ENCODE measurements at places on chromosomes 1 and 21.

GRCh38 chr1:77126307-77126706 lies 92.9 kb downstream of the PIGK start:
- peak; percentile 79 for DNase-seq

DNA sequence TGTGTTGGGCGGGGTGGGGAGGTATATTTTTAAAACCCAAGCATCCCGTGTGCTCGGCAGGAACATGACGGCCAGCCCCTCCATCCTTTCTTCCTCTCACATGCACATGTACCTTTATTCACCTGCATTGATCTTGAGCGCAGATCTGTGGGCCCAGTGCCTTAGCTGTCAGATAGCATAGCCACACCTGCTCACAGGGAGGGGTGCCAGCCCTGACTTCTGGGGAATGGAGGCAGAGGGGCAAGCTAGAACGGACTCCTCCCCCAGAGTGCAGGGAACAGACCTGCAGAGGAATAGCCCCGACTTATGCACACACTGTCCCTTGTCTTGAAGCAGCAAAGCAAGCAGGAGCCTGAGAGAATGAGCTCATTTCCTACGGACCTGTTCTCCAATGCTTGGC lies 56.1 kb downstream of the DESI2 start:
- no peak for DNase-seq

DNA sequence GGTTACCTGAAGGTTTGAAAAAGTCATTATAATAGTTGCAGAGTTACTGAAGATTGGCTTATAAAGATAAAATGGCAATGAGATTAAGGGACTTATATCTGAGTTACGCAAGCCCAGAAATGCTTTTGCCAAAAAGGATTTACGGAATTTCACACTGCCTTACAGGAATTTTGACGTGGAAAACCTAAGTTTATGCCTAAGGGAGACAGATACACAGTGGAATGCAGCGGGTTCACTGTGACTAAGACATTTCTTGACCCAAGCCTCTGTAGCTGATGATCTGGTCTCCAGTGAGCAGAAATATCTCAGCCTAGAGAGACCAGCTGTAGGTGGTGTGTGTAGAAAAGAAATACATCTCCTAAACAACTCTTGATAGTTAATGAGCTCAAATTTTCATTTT lies 10.1 kb upstream of the EXO1 start:
- DNase-seq, result peak; percentile 26

DNA sequence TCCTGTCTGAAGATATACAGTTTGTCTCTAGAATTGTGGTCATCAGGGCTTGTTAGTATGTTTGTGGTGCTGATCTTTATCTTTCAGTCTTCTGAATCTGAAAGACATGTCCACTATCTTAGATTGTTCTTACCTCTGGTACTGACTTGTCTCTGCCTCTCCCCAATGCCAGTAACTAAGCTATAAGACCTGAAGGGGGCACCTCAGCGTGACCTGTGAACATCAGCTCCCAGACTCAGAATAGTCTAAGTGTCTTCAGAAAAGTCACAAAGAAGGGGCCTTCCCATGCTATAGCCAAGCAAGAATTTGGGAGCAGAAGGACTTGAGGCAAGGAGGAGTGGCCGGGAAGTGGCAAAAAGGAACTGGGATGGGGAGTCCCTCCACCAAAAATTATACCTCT lies 178.1 kb downstream of the NTNG1 start:
- no peak for DNase-seq

DNA sequence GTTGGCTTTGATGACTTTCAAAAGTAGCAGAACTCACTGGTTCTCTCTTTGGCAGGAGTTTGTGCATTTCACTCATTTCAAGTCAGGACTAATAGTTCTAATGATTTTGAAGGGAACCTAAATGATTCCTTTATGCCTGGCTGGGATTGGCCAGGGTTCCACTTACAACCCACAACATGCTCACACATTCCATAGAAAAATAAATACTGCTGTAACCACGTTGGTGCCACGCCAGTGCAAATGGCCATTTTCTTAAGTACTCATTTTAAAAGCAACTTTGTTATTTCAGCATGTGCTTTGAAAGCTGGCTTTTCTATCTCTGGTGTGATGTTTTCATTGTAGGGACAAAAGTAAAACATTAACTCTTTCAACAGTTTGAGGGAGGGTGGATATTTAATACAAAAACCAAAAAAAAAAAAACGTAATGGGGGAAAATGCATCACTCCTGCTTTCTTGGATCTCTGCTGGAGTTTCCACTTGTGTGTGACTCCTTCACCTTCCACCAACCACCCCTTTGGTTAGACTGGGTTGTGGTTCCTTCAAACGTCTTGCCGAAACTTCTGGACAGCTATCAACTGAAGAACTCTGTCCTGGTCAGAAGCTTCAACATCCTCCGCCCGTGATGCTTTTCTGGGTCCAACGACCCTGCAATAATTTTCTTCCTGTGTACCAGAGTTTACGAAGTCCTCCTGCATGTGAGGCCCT lies 300.4 kb upstream of the RUNX1 start:
- DNase-seq, result no peak

- no peak for DNase-seq
Observed at GRCh38 chr1:171219346-171220080, 28.8 kb upstream of the FMO1 start.

- no peak for DNase-seq
Observed at GRCh38 chr1:241411056-241411775, 54.2 kb upstream of the RGS7 start.

DNA sequence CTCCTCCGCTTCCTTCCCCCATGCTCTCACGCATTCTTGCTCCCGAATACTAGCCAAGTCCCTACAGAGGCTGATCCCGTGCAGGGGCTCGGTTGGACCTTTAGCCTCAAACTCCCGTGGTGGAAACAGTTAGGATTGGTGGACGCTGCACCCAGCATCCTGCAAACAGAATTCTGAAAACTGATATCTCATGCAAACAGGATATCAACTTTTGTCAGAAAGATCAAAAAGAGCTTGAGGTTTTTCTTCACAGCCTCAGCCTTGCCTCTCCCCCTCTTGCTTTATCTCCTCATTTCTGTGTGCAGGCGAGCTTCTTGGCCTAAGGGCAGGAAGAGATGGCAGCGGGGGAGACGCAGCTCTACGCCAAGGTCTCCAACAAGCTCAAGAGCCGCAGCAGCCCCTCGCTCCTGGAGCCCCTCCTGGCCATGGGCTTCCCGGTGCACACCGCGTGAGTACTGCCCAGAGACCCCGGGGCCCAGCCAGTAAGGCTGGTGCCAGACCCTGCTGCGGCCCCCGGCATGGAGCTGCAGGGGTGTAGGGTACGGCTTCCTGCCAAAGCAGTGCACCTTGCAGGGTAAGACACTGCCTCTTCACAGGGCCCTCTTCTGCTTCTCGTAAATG lies at the start of gene UBASH3A:
UBASH3A (plus strand) TSS at position 292 of the 621 bp plus-strand sequence; CDS start at position 336, 44 bp downstream.
- DNase-seq, result no peak

- DNase-seq, result peak; percentile 93
Observed at GRCh38 chr1:228734881-228735801, at the start of gene RHOU. RHOU (plus strand) TSS chr1:228735479; CDS start chr1:228735743, 264 bp downstream.

DNA sequence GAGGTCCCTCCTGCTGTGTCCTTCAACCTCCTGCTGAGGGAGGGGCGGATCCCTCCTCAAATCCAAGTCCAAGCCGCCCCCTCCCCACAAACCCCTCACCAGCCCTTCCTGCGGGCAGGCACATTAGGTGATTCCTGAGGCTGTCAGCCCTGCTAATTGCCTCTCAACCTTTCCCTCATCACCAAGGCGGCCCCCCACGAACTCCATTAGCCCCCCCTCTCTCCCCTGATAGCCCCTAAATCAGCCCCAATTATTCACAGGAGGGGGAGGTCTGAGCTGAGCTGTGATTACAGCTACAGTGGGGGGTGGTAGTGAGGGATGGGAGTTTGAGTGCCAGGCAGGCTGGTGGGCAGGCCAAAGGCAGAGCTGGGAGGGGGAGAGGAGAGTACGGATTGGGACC lies 5.8 kb upstream of the PEAR1 start:
- DNase-seq, result no peak

GRCh38 chr21:34343347-34343746 lies 20.5 kb upstream of the KCNE2 start:
- no peak for DNase-seq

- DNase-seq, result no peak
Observed at GRCh38 chr1:228002792-228003191, 4.0 kb upstream of the WNT3A start.

- no peak for DNase-seq
Observed at GRCh38 chr1:225812488-225813213, 2.7 kb downstream of the EPHX1 start.

DNA sequence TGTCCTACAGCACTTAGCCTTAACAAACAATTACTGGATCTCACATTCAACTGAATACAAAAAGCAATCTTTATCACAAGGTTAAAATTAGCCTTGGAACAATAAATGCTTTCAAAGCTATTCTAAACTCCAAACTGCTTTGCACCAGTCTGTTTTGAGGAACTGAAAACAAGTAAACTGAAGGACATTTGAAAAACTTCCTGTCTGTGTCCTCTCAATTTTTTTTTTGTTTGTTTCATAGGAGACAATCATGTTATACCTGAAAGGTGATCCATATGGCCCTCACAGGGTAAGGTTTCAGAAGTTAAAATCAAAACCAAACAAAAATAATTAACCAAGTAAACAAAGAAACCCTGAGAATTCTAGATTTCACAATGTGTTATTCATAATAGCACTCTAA lies 459.1 kb downstream of the DPYD start:
- no peak for DNase-seq

- no peak for DNase-seq
Observed at GRCh38 chr1:92488832-92489231, 2.1 kb upstream of the GFI1 start.

DNA sequence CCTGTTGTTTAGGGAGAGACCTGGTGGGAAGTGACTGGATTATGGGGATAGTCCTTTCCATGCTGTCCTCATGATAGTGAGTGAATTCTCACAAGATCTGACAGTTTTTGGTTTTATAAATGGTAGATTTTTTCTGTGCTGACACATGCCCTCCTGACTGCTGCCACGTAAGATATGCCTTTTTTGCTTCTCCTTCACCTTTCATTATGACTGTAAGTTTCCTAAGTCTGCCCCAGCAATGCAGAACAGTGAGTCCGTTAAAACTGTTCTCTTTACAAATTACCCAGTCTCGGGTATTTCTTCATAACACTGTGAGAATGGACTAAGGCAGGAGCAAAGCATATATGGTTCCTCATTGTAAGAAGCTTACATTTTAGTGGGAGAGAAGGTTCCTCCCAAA lies 1727.2 kb downstream of the NCAM2 start:
- no peak for DNase-seq

DNA sequence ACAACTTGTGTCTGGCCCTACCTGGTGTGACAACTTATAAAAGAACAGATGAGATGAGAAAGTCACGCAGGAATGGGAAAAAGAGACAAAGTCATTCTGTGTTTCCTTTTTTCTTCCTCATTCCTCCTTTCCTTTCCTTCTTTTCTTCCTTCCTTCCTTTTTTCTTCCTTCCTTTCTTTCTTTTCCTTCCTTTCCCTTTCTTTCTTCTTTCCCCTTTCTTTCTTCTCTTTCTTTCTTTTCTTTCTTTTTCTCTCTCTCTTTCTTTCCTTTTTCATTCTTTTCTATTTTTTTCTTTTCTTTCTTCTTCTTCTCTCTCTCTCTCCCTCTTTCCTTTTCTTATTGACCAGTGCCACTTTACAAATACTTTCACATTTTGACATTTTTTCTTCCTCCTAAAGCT lies 239.7 kb downstream of the ATG4C start:
- no peak for DNase-seq

GRCh38 chr21:16154951-16155635 lies 425.3 kb downstream of the USP25 start:
- DNase-seq, result no peak

GRCh38 chr1:38507563-38507962 lies 352.0 kb downstream of the RRAGC start:
- no peak for DNase-seq

DNA sequence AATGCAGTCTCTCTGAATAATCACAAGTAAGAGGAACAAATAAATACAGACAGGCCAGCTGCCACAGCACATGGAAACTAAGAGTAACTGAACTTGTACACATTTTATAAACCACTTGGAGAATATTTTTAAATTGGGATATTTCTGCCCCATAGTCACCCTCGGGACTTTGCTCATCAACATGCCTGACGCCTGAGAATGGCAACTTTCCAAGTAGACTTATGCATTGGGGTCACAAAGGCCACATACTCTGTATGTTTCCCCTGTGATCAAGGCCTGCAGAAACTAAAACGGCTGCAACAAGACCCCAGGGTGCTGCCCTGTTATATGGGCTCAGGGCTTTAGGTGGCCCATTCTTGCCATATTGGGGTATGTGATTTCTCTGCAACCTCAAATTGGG lies 38.3 kb upstream of the GJA5 start:
- DNase-seq, result no peak

- no peak for DNase-seq
Observed at GRCh38 chr21:14817311-14817710, 247.5 kb downstream of the NRIP1 start.

- no peak for DNase-seq
Observed at GRCh38 chr21:42683371-42684108, 30.1 kb downstream of the PDE9A start.

GRCh38 chr1:231517076-231517475 lies 11.4 kb upstream of the TSNAX start:
- DNase-seq, result no peak

DNA sequence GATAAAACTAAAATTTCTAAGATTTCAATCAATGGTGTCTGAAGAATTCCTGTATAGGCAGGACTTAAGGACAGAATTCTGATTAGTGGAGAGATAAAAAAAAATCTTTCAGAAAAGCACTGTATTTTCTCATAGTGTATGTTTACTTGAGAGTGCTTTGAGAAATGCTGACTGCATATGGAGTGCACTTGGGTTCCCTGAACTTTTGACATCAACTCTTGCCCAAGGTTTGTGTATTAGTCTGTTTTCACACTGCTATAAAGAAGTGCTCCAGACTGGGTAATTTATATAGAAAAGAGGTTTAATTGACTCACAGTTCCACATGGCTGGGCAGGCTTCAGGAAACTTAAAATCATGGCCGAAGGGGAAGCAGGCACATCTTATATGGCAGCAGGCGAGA lies 275.0 kb downstream of the LRRC40 start:
- DNase-seq, result no peak

- DNase-seq, result no peak
Observed at GRCh38 chr1:64865105-64865757, 101.1 kb downstream of the JAK1 start.

GRCh38 chr1:24906760-24907490 lies 23.2 kb downstream of the RUNX3 start:
- no peak for DNase-seq

DNA sequence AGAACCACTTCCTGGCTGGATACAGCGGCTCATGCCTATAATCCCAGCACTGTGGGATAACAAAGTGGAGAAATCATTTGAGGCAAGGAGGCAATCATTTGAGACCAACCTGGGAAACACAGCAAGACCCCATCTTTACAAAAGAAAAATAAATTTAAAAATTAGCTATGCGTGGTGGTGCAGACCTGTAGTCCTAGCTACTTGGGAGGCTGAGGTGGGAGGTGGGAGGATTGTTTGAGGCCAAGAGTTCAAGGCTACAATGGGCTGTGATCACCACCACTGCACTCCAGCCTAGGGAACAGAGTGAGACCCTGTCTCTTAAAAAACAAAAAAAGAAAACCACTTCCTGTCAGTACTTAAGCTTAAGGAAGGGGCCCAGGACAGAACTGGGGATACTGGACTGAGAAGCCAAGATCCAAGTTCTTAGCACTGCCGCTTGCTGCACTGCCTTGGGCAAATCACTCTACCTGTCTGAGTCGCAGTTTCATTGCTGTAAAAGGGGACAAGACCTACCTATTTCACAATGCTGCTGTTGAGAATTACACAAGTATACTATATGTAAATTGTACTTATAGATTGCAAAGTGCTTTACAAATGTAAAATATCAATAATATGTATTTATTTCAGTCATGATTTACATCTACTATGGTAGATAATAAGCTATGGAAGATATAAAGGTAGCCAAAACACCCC lies 154.9 kb downstream of the RERE start:
- no peak for DNase-seq

All from hepatocyte (in vitro differentiated cells).